ENCODE measurements at places on chromosomes 3 and 15.

GRCh38 chr3:133837487-133838295 is 32.1 kb downstream of the SRPRB start:
- no peak for DNase-seq

DNA sequence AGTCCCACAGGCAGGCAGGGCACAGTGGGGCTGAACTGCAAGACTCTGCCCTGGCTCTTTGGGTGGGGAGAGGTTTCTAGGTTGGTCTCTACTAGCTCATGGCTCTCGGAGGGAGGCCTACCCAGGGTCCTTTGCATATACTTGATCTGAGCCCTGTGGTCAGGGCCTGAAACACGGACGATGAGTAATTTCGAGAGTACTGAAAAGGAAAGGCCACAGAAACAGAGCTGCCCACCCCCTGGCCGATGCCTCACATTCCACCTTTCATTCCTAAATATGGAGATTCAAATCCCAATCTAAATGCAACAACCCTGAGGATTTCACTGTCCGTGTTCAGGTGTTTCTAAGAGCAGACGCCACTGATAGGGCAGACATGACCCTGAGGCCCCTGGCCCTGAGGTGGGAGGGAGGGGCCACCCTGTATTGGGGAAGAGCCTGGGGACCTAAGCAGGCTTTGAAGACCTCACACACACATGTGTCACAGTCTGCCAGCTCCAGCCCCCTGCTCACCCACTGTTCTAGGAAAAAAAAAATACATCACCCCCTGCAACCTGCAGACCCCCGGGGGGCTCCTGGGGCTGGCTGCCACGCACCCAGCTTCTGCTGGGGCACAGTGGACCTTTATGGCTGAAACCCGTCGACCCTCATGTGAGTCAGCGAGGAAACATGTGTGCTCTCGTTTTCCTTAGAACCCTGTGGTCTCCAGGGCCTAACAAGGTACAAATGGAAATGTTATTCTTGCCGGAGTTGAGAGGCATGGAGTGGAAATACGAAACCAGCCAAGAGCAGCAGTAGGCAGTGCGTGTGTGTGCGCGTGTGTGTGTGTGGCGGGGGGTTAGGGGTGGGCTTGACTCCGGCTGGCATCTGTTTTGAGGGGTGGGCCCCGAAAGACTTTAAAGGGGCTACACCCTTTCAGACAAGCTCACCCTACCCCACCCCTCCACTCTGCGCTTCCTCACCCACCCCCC is 112.7 kb downstream of the CHSY1 start:
- DNase-seq = no peak

DNA sequence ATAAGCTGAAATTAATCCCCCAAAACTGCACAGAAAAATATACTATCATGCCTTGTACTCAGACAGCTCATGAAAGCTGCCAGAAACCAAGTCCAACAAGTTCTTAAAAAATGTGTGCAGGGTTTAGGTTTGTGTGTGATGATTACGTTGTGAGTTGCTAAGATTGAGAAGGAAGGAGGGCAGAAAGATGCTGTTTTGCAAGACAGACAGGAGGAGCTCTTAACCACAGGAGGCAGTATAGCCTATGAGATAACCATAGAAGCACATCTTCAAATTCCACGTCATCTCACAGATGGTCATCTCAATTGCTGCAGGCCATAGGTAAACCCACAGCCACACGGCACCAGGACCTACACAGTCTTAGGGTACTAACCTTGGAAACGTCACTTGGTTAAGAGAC is 191.9 kb downstream of the STT3B start:
- no peak for DNase-seq

GRCh38 chr15:56077081-56077480 is 83.7 kb upstream of the NEDD4 start:
- no peak for DNase-seq

DNA sequence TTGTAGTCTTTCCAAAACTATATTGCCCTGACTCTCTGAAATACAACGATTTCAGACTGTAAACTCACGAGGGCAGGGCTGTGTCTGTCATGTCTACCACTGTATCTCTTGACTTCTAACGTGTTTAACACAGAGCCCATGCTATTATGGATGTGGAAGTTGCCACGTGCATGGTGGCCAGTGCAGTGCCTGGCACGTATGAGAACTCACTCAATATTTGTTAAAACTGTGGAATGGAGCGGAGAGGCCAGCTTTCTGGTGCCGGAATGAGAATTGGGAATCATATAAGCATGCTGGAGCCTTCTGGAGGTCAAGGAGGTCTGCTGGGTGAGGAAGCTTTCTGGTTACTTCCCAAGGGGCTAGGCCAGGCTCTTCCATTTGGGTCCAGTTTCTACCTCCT is 220.6 kb upstream of the LYSMD4 start:
- no peak for DNase-seq

- DNase-seq = no peak
Observed at GRCh38 chr3:7573330-7573729, 712.4 kb downstream of the GRM7 start.

GRCh38 chr3:71433631-71434030 is 149.9 kb downstream of the FOXP1 start:
- DNase-seq = no peak

DNA sequence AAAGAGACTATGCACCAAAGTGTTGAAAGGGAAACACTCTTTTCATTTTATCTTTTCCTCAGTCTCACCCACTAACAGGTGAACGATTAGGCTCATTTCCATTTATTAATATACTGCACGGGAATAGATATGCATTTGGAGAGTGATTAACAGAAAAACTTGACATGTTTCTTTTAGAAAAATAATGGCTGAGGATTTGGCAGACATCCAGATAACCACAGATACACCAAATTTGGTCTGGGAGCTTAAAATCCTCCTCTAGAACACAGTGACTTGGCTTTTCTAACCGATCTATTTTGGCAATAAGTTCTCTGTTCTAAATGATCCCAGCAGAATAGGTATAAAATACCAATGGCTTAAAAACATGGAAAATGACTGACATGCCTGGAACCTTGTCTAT is 459.3 kb upstream of the SGO1 start:
- DNase-seq = no peak

DNA sequence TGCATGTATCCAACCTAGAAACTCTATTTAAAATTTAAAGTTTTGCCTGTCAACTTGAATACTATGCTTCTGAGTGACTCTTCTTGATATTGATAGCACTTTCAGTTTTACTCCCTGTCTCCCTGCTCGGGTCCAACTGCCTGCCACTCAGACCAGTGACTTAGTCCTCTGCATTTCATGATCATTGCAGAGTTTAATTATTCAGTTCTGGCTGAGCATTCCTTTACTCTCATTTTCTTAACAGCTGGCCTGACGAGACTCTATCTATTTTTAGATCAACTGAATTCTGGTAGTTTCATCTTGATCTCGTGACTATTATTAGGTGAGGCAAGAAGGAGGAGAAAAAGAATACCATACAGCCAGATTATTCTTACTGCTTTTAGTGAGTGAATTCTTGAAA is 617.4 kb downstream of the SI start:
- DNase-seq = no peak

DNA sequence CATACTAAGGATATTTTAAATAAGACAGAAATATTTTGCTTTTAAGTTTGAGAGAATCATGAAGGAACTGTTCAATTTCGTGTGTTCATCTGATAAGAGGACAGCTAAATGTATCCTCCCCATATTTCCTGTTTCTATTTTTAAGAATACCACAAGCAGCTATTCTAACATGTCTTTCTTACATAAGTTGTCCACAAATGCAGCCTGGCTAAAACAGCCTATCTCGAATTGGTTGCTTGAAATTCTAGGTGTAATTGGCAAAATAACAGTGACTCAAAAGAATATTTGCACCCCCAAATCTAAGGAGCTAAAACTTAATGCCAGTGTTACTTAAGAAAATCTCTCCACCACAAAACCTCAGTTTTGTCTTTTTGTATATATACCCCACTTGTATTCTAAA is 35.0 kb downstream of the BTLA start:
- DNase-seq = no peak

GRCh38 chr3:39408493-39409372 is 2.2 kb downstream of the RPSA start:
- DNase-seq = no peak

- no peak for DNase-seq
Observed at GRCh38 chr15:40050788-40051470, 11.9 kb upstream of the SRP14 start.

DNA sequence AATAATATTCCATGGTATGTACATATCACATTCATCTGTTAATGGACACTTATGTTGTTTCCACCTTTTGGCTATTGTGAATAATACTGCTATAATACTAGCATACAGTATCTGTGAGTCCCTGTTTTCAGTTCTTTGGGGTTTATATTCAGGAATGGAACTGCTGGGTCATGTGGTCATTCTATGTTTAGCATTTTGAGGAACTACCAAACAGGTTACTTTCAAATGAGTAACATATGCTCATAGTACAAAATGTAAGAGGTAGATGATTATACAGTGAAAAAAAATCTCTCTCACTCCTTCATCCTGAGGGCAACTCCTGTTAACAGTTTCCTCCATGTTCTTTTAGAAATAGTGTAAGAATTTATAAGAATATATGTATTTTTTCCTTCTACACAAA is 162.2 kb downstream of the PLD1 start:
- DNase-seq = no peak

GRCh38 chr3:172227340-172228035 is 188.1 kb downstream of the FNDC3B start:
- DNase-seq = no peak

- no peak for DNase-seq
Observed at GRCh38 chr15:52407374-52407773, 111.8 kb upstream of the MYO5C start.

GRCh38 chr15:69000725-69001503 is 13.6 kb upstream of the NOX5 start:
- no peak for DNase-seq

DNA sequence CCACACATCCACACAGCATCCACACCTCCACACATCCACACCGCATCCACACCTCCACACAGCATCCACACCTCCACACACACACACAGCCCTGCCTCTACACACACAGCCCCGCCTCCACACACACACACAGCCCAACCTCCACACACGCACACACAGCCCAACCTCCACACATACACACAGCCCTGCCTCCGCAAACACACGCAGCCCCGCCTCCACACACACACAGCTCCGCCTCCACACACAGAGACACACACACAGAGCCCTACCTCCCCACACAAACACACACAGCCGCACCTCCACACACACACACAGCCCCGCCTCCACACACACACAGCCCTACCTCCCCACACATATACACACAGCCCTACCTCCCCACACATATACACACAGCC is 4.7 kb downstream of the MESP1 start:
- DNase-seq = no peak

- DNase-seq = no peak
Observed at GRCh38 chr3:104831071-104831470, 535.6 kb upstream of the ALCAM start.

GRCh38 chr15:99656205-99656604 is 77.0 kb downstream of the LYSMD4 start:
- DNase-seq = no peak

DNA sequence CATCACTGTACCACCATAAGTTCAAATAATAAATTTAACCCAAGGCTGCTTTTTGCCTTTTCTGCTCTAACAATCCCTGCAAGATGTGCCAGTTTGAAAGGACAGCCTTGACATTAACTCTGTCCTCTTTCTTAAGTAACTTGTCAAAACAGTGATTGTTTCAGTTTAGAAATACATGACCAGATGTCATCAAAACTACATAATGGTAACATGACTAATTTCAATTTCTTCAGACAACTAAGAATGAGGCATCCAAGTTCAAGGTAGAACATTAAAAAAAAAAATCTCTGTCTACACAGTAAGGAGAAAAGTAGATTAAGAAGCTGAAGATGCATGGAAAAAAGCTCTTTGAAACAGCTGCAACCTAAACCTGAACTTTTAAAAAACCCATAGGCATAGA is 47.4 kb downstream of the SHQ1 start:
- DNase-seq = no peak

- DNase-seq = no peak
Observed at GRCh38 chr3:170740726-170741591, 129.0 kb downstream of the RPL22L1 start.

- DNase-seq = no peak
Observed at GRCh38 chr15:74511583-74511982, 29.4 kb upstream of the ARID3B start.

DNA sequence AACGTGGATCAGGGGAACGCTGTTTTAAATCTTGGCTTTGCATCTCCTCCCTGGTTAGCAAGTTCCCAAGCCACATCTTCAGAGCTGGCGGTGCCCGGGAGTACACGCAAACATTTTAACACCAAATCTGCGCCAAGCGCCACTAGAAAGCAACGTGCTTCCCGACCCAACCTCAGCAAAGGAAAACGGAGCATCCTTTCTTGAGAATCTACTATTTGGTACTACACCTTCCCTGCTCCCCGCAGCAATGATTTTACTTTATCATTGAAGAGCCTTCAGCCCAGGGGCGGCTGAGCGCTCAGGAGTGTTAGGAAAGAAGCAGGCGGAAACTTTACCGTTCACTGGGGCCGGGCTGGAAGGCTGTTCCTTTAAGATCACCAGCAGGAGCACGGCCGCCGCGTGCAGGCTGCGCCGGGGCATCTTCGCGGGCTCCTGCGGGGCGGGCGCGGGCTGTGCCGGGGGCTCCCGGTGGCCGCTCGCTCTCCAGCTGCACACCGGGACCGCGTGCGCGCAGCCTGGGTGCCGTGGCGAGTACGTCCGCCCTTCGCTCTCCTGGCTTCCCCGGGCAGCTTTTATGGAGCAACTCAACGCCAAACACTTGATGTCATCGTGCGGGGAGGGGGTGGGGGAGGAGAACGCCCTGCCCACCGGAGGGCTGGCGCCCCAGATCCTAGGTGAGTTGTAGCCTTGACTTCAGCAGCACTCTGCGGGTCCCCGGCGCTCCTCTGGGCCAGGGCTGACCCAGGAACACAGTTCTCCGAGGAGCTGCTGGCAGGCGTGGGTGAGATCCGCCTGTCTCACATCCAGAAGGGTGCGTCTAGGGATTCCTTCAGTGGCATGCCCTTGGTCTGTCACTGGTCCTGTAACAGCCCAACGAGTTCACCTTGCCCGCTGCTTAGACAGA is at the start of gene CA12:
Gene CA12 (minus strand): TSS at position 546 of the 904 bp plus-strand sequence. CDS start 126 bp downstream, at position 420.
- DNase-seq = no peak

DNA sequence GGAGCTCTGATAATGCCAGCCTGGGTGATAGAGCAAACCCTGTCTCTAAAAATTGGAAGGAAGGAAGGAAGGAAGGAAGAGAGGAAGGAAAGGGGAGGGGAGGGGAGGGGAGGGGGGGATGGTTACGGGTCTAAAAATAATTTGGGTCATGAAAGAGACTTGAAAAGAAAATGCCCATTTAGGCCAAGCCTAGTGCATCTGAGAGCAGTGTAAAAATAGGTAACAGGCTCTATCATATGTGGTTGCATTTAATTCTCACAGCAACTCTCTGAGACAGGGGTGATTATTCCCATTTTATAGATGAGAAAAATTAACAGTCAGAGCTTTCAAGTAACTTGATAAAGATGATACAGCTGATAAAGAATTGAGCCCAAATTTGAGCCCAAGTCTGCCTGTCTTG is 3.6 kb upstream of the ECE2 start:
- no peak for DNase-seq

- no peak for DNase-seq
Observed at GRCh38 chr15:57554812-57555179, 36.9 kb upstream of the MYZAP start.

GRCh38 chr15:41876689-41877088 is 17.2 kb downstream of the SPTBN5 start:
- DNase-seq = no peak

- DNase-seq = no peak
Observed at GRCh38 chr15:51251556-51251955, 86.8 kb downstream of the CYP19A1 start.

Measured in stimulated activated CD8-positive, alpha-beta memory T cell treated with anti-CD3 and anti-CD28 coated beads, Interleukin-15, amount 100 ng/mL, for 24 hours (primary cell).